H54 (cell line): ENCODE measurements at places on chromosomes 16 and 17.

DNA sequence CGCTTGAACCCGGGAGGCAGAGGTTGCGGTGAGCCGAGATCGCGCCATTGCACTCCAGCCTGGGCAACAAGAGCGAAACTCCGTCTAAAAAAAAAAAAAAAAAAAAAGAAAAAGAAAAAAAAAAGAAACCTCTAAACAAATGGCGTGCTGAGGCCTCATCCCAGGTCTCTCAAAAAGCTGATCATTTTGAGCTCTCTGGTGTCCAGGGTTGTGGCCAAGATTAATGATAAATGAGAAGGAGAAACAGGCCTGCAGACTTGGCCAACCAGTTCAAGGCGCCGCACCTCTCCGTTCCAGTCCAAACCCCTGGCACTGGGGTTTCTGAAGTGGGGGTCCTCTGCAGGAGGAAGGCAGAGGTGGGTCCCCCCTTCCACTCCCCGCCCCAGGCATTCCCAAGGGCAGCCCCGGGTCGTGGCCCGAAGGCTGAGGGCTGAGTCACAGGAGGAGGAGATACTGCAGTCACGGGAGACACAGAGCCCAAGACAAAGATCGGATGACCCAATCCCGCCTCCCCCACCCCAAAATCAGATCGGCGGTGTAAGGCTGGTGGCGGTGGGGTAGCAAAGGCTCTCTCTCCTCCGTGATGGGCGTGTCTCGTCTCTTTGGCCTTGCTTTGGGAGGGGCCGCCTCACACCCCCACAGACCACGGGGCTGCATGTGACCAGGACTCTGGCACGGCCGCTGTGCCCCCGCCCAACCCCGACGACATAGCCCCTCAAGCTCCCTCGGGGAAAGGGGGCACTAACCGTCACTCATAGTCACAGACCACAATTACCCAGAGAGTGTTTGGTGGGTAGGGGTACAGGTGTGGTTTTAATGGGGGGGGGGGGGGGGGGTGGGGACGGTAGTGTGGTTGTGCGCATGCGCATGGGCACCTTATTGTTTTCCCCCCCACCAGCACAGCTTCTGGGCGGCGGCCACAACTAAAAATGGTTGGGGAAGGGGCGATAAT lies 1.1 kb downstream of the VAT1 start:
- DNase-seq, result peak; percentile 89

GRCh38 chr16:19228575-19228974 lies 57.0 kb upstream of the CLEC19A start:
- no peak for DNase-seq

DNA sequence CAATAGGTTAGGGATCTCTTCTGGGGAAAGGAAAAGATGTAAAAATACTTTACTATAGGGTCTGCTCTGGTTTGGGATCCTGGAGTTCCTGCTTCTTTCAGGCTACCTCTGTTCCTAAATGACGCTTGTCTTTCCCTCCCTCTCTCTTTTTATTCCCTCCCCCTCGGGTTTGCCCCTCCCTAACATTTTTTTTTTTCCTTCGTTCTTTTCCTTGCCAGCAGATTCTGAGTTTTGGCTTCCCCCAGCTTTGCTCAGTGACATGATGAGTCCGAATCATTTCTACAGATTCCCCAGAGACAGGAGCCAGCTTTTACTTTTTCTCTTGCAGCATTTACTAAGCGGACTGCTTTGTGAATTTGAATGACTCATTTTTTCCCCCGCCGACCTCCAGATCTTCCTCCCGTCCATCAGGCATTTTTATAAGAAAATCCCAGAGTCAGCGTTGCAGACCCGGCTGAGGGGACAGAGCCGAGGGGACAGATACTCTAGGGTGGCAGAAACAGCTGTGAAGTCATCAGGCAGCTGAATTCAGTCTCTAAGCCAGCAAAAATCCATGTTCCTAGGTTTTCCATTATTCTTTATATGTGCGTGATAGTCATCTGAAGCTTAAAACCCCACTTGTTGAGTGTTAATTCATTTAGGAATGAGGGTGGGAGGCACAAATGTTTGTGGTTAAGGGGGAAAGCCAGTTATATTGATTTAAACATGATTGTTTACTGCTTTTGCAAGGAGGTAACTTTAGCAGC lies at the start of gene TMEM100:
Gene TMEM100, minus strand, starts transcription at position 123 of the 746 bp plus-strand sequence. CDS start 1,794 bp downstream, outside the sequence.
- no peak for DNase-seq

GRCh38 chr16:20814784-20815183 lies 8.5 kb downstream of the REXO5 start:
- no peak for DNase-seq

DNA sequence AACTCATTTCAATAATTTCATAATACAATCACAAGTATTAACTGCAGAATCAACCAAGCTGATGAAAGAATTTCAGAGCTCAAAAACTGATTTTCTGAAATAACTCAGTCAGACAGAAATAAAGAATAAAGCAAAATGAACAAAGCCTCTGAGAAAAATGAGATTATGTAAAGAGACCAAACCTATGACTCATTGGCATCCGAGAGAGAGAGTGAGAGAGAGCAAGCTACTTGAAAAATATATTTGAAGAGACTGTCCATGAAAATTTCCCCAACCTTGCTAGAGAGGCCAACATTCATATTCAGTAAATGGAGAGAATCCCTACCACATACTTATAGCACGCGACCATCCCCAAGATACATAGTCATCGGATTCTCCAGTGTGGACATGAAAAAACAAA lies 1376.4 kb downstream of the CDH11 start:
- no peak for DNase-seq

GRCh38 chr16:17578981-17579874 lies 108.5 kb upstream of the XYLT1 start:
- DNase-seq, result peak; percentile 32

DNA sequence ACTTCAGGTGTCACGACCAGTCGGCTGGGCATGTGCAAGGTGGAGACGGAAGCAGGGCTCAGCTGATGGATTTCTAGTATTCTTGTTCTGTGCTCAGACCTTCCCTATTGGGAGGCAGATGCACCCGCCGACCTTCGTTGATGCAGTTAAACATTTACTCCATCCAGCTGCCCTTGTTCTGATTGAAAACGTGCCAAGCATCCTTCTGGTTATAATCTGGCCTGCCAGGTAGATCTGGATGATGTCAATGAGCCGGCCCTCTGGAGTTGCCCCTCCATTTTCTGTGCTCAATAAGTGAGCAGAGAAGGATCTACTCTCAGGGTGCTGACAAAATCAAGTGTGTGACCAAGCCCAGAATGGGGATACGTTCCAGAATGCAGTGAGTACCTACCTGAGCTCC lies 38.3 kb downstream of the CCDC182 start:
- DNase-seq, result no peak

DNA sequence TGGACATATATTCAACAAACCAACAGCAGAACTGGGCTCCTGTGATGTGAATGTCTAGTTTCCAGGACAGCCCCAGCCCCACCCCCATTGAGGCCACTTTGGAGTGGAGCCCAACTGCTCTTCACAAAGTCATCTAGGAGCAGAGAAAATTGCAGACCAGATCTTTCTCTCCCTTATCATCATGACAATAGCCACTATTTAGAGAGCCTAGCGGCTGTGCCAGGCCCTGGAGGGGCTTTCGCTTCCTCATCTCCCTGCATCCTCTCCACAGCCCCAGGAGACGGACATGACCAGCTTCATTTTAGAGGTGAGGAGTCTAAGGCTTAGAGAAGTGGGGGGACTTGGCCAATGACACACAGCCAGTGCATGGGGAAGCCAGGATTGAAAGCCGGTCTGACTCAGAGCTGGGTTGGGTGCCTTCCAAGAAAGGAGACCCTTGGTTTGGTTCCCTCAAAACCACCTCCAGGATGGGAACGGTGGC lies 1.4 kb downstream of the PRSS8 start:
- DNase-seq, result no peak

DNA sequence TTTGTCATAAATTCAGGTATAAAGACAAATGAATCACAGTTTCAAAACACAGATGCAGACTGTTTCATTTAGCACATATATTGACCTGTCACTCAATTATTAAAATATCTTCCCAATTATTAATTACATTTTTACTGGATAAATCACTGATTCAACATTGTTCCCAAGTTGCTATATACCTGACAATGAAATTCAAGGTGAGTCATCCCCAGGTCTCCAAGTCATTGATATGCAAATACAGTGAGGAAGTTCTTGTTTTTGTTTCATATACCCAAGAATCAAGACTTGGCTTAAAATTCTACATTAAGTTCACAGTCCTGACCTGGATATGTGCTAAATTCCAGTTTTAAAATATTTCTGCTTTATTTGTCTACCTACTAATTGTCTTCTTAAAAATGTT lies 599.3 kb upstream of the PSMD7 start:
- no peak for DNase-seq

- no peak for DNase-seq
Measured at GRCh38 chr17:79657036-79657435, 46.2 kb upstream of the RBFOX3 start.

- DNase-seq, result no peak
Measured at GRCh38 chr16:64074706-64075105, 1047.2 kb downstream of the CDH11 start.

GRCh38 chr17:73586921-73587602 lies 57.2 kb downstream of the SDK2 start:
- DNase-seq, result peak; percentile 38

DNA sequence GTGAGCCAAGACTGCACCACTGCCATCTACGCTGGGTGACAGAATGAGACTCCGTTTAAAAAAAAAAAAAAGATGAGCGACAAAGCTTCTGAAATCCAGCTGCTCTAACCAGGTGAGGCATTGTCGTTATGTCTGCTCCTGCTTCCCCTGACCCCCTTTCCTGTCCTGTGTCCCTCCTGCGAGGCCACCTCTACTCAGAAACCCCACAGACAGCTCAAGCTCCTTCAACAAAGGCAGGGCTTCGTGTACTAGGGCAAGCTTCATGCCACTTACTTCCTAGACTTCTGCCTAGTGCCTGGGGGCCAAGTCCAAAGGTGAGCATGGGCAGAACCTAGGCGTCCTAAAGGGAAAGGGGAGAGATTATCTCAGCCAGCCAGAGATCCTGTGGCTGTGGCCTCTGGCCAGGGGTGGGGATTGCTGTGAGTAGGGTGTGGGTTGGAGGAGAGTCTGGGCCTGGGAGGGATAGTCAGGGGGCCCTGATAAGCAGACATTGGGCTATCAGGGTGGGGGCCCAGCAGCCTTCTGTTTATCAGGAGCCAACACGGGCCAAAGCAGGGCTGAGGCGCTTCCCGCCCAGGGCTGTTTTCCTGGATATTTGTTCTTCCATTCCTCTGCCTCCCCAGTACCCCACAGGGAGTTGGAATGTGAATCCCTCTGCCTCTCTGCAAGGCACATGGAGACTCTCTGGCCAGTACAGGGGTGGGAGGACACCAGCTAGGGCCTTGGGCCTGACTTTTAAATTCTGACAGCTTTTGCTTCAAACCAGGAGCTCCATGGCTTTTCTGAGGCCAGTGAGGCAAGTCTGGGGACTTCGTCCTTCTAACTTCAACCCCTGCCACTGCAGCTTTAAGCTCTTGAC lies 10.4 kb downstream of the ERAL1 start:
- DNase-seq, result no peak

- DNase-seq, result no peak
Measured at GRCh38 chr16:67423015-67423414, 6.7 kb upstream of the ZDHHC1 start.

DNA sequence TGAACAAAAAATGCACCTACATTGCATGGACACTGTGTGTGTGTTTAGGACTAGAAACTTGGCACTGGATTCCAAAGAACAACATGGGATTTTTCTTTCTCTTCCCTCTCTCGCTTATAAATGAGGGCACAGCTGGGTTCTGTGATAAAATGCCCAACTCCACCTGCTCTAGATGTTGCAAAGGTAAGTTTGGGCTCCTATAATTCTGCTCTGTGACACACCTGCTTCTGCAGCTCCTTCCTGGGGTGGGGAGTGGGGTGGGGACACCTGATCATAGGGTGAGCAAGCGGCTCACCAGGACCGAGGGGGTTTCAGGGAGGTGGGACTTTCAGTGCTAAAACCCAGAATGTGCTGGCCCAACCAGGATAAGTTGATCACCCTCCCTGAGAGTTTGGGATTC lies 104.3 kb downstream of the AXIN2 start:
- DNase-seq, result no peak

GRCh38 chr16:82628088-82628423 lies 1.3 kb downstream of the CDH13 start:
- peak; percentile 63 for DNase-seq

DNA sequence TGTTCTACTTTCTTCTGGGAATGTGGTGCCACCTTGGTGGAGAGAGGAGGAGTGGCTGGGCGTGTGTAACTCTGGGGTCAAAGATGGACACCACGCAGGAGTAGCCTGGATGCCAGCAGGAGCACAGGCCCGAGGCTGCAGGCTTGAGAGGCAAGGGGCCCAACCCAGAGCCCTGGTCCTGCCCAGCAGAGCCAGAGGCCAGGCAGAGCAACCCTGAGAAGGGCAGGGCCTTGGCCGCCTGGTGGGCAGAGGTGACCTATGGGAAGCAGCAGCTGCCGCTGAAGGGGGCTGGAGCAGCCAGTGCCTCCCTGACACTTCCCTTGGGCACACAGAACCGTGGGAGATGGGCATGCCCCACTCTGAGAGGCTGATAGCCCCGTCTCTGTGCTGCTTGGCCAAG lies 18.0 kb upstream of the CPSF4L start:
- no peak for DNase-seq

DNA sequence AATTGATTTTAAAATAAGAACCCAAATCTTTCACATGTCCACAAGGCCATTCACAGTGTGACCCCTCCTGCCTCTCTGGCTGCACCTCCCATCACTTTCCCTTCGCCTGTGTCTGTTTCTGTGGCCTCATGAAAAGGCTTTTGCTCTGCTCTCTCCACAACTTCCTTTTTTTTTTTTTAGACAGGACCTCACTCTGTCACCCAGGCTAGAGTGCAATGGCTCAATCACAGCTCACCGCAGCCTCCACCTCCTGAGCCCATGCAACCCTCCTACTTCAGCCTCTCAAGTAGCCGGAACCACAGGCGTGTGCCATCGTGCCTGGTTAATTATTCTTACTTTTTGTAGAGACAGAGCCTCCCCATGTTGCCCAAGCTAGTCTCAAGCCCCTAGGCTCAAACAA lies 197.1 kb downstream of the ABCC12 start:
- DNase-seq, result no peak

DNA sequence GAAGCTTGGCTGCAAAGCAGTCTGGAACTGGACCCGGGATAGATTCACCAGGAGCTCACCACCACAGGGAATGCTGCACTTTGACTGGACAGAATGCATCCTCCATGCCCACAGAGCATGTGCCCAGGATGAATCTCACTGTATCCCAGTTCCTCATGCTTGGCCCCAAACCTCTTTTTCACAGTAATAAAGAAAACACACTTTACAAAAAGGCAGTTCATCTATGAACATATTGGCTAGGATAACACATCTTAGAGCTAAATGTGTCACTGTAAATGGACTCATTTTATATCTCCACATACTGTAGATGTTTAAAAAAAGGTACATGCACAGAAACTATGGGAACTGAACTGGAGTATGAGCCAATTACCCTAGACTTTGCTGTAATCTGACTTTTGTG lies 266.9 kb downstream of the TOX3 start:
- DNase-seq, result no peak

GRCh38 chr17:8658810-8659209 lies 28.3 kb upstream of the MYH10 start:
- no peak for DNase-seq
